ENCODE measurements at places on chromosomes 13 and 19. TPM values are rescaled to one million over a fixed set of nuclear protein-coding genes. Genes with fewer than 3 reads are reported as not detected.

The IGFL1 gene
- not detected for total RNA-seq

The SULT2A1 gene
- not detected for total RNA-seq

The CCDC122 gene
- total RNA-seq, result 3.7 TPM

The JOSD2 gene
- 19.7 TPM for total RNA-seq
